Omental fat pad (tissue), 4 donors: ENCODE measurements at places on chromosomes 7 and 10.

GRCh38 chr10:44995914-44996669 lies 4.6 kb upstream of the ZNF22 start:
- DNase-seq = no peak

DNA sequence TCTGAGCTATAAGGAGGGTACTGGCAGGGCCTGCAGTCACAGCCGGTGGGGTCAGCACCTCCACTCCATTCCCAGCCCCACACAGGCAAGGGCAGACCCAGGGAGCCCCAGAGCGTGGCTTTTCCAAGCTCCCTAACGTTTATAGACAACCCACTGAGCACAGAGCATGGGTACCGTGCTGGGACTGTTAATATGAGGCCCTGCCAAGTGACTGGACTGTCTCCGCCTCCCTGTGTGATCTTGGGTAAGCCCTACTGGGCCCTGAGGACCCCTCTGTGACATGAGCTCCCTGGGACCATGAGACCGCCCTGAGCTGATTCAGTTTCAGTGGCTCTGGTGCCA lies 12.4 kb downstream of the TTYH3 start:
- no peak for DNase-seq

GRCh38 chr7:128200376-128200775 lies 40.7 kb upstream of the LEP start:
- DNase-seq = no peak

- DNase-seq = no peak
Observed at GRCh38 chr10:56496186-56496486, 135.1 kb upstream of the ZWINT start.

DNA sequence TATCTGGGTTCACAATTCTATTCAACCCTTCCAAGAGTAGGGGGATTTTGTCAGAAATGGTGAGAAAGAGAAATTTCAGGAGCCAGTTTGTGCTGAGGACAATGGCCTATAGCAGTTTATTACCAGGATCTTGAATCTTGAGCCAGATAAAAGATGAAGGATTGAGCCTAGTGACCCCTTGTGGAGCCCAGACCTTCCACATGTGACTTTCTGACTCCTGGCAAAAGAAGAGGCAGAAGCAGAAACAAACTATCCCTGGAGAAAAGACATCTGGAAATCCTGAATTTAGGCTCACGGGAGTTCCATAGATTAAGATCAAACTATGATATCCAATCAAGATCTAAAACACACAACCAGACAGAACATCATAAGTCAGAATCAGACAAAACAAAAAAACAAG lies 60.9 kb upstream of the CHRM2 start:
- no peak for DNase-seq
